Stimulated activated CD8-positive, alpha-beta memory T cell treated with anti-CD3 and anti-CD28 coated beads, Interleukin-4, amount 100 ng/mL, for 24 hours (primary cell): ENCODE measurements at places on chromosomes 6 and 20.

GRCh38 chr6:120230008-120230407, 880.4 kb upstream of the MAN1A1 start:
- no peak for DNase-seq

- no peak for DNase-seq
Measured at GRCh38 chr6:112289038-112289566, 34.7 kb upstream of the LAMA4 start.

- DNase-seq = no peak
Measured at GRCh38 chr6:44135173-44135758, 7.9 kb downstream of the TMEM63B start.

DNA sequence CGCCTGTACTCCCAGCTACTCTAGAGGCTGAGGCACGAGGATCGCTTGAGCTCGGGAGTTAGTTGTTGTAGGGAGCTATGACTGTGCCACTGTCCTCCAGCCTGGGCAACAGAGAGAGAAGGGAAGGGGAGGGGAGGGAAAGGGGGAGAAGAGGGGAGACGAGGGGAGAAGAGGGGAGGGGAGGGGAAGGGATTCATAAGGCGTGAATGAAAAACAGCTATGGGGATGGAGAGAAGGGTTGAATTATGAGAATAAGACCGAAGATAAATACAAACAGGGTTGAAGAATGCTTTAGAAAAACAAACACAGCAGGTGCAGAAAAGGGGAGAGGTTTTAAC, 106.0 kb downstream of the TRIM27 start:
- no peak for DNase-seq

DNA sequence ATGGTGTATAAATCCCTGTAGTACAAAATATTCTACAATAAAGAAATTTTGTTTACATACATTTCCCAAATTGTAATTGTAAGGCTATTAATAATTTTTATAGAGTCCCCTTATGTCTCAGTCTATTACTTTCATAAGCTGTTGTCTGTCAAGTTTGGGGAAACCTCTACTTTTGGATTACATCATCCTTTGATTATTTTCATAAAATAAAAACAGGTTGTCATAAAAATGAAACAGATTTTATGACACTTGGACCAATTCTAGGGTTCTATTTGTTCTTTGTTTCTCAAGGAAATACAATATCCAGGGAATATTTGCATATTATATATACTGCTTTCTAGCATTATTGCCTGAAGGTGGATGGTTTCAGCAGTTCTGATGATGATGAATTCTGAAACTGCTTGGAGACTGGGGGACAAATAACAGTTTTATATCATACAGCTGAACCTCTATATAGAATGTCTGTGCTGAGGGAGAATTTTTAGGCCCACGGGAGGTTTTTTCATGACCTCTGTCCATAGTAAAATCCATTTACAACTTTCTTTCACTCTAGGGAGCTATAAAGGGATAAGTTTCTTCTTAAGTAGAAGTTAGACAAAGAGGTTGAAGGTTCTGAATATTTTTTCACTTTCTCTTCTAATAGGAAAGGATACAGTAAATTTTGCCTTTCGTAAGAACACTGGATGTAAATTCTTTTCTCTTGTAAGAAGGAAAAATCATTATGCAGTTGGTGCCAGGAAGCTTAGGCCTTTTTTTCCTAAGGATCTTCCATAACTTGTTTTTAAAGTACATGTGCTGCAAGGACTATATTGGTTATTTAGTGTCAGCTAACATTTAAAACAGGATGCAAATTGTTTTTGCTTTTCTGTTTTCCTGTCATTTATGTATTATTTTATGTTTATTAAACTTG, 58.0 kb downstream of the CD2AP start:
- no peak for DNase-seq
